Astrocyte of the cerebellum (primary cell): ENCODE measurements at places on chromosomes 3 and 15.

- DNase-seq, result no peak
Measured at GRCh38 chr15:75153087-75153486, 48.6 kb upstream of the C15orf39 start.

DNA sequence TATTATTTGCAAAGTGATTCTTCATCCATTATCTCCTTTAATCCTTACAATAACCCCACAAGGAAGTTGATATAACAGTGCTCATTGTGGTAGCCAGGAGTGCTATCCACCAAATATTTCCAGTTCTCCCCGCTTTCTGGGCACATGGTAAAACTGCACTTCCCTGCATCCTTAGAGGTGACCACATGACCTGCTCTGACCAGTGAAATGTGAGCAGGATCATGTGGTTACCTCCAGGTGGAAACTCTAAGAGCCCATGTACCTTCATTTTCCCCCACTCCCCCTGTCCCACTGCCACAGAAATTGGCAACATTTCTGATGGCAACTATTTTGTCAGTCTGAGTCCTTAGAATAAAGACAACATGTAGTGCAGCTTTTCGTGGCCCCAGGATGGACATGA lies 89.7 kb downstream of the MRPL46 start:
- no peak for DNase-seq

DNA sequence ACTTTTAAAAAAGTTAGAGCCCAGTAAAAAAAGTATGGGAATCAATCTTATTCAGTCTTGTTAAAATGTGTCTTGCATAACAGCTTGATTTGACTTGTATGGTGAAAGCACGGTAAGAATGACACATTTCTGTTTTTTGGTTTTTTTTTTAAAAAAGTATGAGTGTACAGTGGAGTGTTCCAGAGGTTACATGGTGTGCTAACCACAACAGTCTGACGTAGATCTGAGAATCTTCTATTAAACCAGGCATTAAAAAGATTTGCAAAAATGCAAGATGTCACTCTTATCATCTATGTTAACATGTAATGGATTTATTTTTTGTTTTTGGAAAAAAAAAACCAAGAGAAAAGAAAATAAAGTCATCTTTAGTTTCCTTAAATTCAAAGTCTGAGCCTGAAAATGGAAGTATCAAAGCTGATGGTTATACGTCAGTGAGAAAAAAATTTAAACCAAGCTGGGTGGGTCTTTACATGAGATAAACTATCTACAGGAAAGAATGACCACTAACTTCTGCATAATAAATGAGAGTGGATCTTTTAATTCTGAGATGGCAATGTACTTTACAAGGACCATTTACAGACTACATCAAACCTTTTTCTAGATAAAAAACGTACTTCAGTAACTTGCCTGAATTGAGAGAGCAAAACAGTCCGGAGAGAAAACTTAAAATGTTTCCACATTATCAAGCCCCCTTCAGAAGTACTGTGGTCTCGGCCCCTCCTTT lies 1.6 kb downstream of the GABPB1 start:
- peak; percentile 74 for DNase-seq

GRCh38 chr3:169528289-169528688 lies 135.2 kb downstream of the MECOM start:
- no peak for DNase-seq

DNA sequence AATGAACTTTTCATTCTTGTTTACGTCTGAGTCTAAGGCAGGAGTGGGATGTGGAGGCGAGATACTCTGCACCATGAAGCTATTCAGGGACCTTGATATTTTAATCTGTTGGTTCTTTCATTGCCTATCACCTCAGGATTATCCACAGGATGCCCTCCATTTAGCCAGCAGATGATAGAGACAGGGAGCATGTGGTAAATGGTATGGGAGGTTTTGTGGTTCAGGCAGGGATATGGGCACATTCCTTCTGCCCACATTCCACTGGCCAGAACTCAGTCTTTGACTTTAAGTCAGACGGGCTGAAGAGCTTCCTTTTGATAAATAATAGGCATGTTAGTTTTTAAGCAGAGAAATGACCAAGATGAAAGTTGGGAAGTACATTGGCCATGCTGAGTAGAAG lies 548.0 kb upstream of the CCDC54 start:
- peak; percentile 29 for DNase-seq

DNA sequence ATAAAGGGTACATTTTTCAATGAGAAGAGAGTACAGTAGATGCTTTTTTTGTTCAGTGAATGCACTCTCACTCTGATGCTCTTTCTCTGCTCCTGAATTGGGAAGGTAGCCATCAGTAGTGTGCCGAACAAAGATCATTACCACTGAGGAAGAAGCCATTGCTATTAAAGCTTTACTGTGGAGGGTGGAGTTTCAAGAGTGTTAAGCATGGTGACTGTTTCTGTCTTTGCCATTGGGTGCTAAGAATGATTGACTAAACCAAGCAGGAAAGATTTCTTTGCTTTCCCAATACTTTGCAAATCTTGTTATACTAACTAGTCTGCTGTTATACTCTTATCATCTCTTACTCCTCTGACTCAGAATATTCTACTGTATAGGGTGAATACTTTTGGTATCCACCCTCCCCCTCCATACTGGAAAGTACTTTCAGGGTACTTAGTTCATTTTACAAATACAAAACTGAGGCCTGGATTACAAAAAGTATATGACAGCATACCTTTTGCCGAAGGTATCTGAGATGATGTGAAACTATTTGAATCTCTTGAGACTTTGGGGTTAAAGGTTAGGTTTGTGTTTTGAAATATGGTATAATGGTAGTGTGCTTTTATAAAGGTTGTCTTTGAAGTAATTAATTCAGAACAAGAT lies 1.7 kb downstream of the RAB11A start:
- DNase-seq, result peak; percentile 11

DNA sequence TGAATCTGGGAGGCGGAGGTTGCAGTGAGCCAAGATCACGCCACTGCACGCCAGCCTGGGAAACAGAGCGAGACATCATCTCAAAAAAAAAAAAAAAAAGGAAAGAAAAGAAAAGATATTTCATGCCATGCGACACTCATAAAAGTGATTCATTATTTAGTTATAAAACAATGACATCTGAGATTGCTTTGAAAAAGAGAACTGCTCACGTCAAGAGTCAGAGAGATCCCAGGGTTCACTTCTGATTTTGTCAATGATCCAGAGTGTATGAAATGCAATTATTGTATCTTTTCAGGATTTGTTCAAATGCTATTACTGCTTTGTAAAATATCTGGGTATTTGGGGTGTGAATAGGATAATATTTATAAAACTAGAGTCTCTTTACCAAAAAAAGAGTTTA lies 6.0 kb upstream of the SAMD7 start:
- no peak for DNase-seq

DNA sequence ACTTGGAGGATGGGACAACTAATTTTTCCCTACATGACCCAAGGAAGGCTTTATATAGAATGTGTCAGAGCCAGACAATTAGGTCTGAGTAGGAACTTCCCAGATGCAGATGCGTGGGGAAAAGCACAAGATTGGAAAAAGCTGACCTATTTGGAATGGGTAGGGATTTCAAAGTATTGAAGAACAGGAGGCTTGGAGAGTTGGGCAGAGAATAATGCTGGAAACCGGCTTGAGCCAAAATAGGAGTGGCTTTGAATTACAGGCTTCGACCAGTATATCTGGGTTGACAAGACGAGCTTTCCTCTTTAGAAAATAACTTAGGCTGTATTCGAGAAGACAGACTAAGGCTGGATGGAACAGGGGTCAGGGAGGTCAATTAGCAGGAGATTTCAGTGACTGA lies 181.1 kb downstream of the GBE1 start:
- no peak for DNase-seq

- peak; percentile 53 for DNase-seq
Measured at GRCh38 chr3:179653096-179653797, 407 bp downstream of the USP13 start.
